ENCODE measurements at places on chromosomes 13 and 19.

- peak; percentile 7 for DNase-seq
Observed at GRCh38 chr13:47334173-47334572, 437.3 kb upstream of the HTR2A start.

GRCh38 chr13:72295153-72295552, 428.1 kb upstream of the DACH1 start:
- no peak for DNase-seq

GRCh38 chr19:54937926-54938325, 9.4 kb downstream of the NLRP7 start:
- DNase-seq = no peak

GRCh38 chr13:81916461-81916860, 1575.5 kb upstream of the SPRY2 start:
- no peak for DNase-seq

DNA sequence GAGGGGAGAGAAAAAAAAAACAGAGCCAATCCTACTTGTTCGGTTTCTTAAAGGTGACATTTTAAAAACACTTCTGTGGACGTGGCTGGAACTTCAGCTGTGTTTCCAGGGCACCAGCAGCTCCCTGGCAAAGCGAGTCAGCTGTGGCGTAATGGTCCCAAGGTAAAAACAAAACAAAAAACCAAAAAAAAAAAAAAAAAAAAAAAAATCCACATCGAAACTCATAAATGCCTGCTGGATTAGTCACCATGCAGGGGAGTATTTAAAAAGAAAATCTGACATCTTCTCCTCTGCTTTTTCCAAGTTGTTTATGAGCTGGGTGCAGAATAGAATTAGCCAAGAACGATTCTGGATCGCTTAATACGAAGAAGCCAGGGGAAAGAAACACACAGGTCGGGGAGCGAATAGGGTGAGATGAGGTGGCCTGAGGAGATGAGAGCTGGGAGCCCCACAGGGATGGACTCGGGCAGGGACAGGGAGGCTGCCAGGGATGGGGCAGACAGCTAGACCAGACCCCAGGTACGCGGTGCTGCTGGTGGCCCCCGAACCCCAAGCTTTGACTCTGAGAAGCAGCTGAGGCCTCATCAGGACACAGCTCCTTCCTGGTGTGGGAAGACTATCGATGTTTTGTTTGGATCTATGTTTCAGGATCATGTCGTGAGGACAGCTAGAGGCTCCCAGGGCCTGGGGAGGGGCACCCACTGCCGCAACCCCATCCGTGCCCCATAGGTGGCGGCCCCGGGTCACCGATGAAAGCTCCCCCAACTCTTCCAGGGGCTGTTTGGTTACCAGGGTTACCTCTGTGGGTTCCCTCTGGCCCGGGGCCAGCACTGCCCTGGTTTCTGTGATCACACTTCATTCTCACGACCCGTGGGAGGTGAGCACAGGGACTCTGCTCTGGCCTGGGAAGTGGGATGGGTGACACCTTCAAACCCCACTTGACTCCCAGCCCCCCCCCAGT, 3.1 kb upstream of the CTXN1 start:
- no peak for DNase-seq

DNA sequence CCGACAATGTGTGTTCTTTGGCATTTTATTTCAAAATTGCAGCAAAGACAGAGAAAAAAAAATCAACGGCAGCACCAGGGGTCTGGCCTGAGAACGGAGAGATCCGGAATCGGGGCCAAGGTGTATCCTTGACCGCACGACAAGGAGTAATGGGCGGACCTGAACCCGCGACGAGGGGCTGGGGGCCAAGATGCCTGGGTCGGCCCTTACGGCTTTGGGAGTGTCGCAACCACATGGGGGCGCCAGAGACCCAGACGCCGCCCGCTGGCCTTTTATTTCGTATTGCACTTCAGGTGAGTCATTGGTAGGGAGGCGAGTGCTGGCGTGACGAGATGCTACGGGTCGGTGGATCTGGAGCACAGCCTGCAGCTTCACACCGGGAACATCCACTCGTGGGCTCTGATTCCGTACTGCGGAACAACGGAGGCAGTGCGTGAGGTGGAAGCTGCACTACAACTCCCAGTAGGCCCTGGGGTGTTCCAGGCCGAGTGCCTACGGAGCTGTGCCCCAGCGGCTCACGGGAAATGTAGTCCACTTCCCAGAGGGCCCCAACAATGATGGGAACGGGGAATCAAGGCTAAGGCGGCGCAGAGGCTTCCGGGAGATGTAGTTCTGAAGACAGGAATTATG, 15.7 kb downstream of the BCAT2 start:
- DNase-seq = peak; percentile 91

DNA sequence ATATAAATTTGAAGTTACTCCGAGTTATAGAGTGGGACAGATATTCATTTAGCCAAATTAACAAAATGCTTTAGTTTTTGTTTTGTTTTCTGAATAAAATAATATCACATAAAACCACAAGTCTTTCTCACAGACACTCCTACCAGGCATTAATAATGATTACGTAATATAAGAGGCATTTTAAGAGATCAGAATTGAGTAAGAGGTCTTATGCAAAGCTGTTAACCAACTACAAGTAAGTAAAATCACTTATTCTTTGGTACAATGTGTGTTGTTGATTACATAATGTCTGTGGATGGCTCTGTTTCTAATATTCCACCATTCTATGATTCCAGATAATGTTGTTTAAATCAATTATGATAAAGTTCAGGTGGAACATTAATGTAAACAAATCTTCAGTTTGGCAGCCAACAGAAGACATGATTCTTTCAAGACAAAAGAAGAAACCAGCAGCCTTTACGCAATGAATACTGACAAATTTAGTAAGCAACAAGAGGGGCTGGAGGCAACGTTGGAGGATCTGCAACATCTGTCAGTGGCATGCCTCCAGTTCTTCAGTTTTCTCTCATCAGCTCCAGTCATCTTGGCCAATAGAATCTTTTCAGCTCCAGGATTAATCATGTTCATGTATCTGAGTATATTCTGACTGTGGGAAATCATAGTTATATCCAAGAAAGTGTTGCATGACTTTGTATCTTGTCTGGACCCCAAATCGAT, 403.8 kb downstream of the SLITRK5 start:
- DNase-seq = no peak

GRCh38 chr13:111925146-111925875, 141.6 kb upstream of the SOX1 start:
- DNase-seq = no peak
